Stimulated activated CD4-positive, alpha-beta T cell treated with anti-CD3 and anti-CD28 coated beads, Interleukin-1b, Interleukin-23, amount 100 ng/mL, for 1 hour (primary cell): ENCODE measurements at places on chromosomes 16 and 17.

GRCh38 chr17:69654981-69655855, 240.7 kb downstream of the MAP2K6 start:
- DNase-seq: no peak

DNA sequence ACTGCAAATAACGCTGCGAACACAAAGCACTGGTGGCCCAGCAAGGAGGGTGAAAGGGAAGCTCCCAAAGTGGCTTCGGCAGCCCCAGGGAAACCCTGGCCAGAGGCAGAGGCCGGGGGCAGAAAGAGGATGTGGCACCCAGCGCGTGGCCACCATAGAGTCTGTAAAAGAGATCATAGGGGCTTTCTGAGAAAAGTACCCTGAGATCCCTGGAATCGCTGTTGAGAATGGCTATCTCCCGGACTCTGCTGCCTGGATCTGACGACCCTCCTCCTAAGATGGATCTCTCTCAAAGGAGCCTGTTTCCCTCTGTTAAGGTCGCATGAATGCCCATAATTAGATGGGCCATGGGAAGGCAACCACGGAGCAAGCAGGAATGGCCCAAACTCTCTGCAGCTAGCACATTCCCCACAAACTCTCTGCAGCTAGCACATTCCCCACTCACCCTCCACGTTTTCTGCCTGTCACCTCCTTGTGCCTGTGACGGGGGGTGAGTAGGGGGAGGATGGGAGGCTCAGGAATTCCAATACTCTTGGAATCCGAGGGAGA, 364.4 kb downstream of the XYLT1 start:
- DNase-seq: no peak

DNA sequence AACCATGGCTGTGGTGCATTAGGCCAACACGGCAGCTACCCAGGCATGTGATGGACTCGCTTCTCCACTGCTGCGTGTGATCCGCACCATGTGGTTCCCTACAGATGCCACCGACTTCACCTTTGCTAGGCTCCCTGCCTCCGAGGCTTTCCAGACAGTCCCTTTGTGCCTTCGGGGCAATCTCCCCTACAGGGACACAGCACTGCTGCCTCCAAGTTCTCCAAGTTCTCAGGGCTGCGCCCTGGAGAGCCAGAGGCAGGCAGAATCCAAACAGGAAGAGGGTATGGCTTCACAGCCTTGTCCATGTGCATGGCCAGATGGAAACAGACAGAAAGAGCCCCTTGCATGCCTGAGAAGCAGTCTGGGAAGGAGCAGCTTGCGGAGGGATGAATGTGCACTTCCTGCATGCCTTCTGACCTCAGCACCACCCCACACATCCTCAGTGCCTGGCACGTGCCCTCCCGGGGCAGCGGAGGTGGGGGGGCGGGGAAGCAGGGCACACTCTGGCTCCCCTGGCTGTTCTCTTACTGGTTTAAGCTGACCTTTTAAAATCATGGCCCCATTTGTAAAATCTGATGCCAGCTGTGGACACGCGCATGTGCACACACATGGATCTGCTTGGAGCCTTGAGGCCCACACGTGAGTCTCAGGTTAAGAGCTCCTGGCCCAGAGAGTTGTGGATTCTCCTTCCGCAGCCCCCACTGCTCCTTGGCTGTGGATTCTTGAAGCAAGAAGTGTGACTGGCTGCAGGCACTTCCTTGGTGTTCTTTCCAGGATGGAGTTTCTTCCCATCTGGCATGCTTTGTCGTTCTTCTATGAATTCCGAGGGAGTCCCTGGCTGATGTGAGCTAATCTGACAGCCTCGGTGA, 55.3 kb upstream of the MTSS2 start:
- DNase-seq: no peak

DNA sequence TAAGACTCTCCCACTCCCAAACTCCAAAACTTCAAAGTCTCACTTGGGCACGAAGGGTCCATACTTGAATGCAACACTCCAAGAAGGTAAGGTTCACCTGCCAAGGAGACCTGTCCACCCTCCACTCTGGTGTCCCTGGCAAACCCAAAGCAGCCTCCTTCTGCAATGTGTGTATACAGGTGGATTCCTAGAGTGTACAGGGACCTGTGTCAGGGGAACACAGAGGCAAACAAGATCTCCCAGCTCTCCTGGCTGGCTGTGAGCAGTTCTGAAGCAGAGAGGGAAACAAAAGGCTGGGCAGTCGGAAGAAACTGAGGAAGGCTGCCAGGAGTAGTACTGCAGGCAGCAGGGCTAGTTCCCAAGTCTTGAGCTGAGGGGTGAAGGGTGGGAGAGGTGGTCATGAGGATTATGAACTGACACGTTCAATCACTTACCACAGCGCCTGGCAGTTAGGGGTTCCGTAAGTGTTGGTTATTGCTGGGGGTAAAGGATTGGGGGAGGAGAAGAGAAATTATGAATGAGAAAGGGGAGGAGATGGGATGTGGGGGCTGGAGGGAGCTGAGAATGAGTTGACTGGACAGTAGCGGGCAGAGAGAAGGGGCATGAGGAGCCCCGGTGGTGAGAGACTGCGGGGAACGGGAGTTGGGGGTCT, 795 bp downstream of the KCTD13 start:
- no peak for DNase-seq
